ENCODE measurements at places on chromosomes 12 and 14. TPM values are rescaled to one million over a fixed set of nuclear protein-coding genes. Genes with fewer than 3 reads are reported as not detected.
A peak's percentile ranks its signal among the peaks of the same experiment; 100 is the strongest.

The PROX2 gene
- not detected for total RNA-seq

The BDKRB2 gene
- 1.1 TPM for total RNA-seq

DNA sequence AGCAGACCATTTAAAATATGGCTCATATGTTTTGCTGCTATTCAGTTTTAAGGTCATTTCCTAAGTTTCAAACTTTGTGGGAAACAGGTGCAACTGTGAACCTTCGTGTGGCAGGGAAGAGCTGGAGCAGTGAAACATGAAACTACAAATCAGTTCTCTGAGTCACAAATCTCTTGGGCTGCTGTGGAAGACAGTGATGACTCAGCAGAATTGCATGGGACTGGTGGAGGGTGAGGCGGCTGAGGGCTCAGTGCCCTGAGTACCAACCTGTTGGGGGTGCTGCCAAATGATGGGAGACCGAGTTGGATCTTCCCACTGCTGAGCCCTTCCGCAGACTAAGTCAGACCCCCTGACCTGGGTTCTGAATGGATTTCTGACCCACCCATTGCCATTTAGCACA lies 8.4 kb upstream of the CALM1 start:
- DNase-seq = no peak

DNA sequence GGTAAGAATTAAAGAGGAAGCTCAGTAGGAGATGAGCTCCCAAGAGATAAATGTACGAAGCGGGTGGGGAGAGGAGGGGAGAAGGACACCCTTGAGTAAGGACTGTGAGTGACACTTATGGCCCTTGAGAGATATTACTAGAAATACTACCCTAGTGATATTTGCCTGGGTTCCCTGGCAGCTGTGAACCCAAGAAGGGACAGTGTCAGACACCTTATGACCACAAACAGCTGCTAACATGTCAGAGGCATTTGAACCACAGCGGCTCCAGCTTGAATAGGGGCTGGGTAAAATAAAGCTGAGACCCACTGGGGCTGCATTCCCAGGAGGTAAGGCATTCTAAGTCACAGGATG lies 19.6 kb upstream of the SLC6A12 start:
- peak; percentile 27 for DNase-seq

All from breast epithelium (tissue), 4 donors.